ENCODE measurements at places on chromosomes 2 and 18.

- no peak for DNase-seq
Measured at GRCh38 chr18:9536354-9537152, 61.2 kb downstream of the RALBP1 start.

DNA sequence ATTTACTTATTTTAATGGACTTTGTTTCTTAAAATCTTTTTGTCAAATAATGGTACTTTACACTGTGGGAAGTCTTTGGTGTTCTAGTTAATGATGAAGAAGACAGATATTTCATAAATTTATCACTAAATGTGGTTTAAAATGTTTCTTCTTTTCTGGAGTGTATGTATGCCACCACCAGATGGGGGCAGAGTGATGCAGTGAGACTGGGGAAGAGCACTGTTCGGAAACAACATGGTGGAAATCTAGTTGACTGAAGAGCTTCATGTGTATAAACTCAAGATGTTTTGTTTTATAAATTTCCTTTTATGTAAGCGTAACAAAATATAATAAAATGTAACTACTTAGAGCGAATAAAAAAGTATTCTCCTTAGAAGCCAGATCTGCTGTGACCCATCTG lies 195.1 kb downstream of the KCNE4 start:
- peak; percentile 44 for DNase-seq

DNA sequence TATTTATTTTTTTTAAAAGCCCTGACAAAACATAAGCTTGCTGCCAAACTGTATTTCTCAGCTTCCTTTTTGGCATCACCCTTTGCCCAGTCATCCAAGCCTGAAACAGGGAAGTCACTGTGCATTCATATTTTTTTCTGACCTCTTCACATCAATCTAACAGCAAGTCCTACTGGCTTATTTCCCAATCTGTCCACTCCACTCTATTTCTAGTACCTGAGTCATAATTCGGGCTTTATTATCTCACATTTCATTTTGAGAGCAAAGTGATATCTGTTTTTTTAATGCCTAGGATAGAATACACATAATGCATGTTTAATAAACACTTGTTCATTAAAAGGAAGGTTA lies 5.1 kb downstream of the HNMT start:
- DNase-seq: no peak

GRCh38 chr2:177332026-177332991 lies 60.3 kb upstream of the AGPS start:
- peak; percentile 75 for DNase-seq

GRCh38 chr18:13660510-13660909 lies 65.8 kb downstream of the FAM210A start:
- DNase-seq: no peak

- DNase-seq: no peak
Measured at GRCh38 chr2:220981926-220982325, 590.2 kb downstream of the EPHA4 start.

DNA sequence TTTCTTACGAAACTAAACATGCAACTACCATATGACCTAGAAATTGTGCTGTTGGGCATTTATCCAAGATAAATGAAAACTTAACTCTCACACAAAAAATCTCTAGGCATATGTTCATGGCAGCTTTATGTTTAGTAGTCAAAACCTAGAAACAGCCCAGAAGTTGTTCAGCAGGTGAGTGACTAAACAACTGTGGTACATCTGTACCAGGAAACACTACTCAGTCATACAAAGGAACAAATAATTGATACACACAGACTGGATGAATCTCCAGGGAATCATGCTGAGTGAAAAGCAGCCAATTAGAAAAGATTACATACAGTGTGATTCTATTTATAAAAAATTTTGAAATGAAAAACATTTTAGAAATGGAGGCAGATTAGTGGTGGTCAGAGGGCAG lies 29.3 kb downstream of the DYNC2LI1 start:
- no peak for DNase-seq

DNA sequence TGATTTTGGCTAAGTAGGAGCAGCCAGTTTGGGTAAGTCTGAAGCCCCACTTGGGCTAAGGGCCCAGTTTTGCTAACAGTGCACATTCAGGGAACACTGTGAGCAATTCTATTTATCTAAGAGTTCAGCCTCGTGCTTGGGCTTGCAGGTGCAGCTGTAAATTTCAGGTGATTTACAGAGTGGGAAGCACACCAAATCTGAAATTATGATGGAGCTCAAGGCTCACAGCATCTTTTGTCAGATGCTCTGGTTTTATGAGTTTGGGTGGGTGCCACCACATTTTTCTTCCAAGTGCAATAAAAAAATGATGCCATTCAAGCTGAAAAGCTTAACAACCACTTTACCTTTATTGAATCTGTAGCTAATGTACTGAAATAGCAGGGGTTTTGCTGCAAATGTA lies 671.2 kb downstream of the LRRTM4 start:
- no peak for DNase-seq

GRCh38 chr2:17171446-17172049 lies 346.7 kb downstream of the RAD51AP2 start:
- DNase-seq: no peak

DNA sequence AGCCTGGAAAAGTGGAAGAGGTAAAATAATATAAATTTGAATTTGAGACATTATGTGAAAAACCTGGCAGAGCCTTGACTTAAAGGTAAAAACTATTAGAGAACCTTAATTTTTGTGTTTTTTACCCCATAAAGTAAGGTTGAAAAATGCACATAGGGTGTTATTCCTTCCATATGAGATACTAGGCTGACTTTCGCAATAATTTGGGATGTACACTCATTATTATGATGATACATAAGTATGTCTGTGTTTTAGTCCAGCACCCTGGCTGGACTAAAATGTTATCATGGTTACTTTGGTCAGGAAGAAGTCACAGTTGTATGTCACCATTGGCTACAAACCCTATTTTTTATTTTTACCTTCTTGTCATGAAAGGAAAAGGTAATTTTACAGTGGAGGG lies 19.8 kb downstream of the NEMP2 start:
- no peak for DNase-seq

GRCh38 chr2:208552943-208553342 lies 146.4 kb downstream of the PTH2R start:
- no peak for DNase-seq

- no peak for DNase-seq
Measured at GRCh38 chr2:67760995-67761394, 301.8 kb downstream of the C1D start.

All from NCI-H1694 treated with DMSO at 0.1 percent for 48 hours (cell line).